ENCODE measurements at places on chromosomes 5 and 9.

DNA sequence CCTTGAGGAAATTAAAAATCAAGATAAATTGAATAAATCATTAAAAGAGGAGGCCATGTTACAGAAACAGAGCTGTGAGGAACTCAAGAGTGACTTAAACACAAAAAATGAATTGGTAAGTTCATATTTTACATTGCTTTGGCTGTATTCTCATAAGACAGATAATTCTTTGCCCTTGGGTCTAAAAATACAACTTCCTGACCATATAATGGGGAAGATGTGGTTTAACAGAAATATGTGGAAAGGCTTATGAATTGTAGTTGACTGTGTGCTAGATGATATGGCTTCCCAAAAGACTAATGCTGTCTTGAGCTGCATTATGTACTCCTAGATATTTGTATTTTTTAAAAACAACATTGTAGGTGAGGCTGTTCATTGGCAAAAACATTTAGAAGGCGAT, 33.1 kb downstream of the CNTRL start:
- DNase-seq: no peak

GRCh38 chr5:135438636-135439221, 8.4 kb downstream of the DCANP1 start:
- no peak for DNase-seq

DNA sequence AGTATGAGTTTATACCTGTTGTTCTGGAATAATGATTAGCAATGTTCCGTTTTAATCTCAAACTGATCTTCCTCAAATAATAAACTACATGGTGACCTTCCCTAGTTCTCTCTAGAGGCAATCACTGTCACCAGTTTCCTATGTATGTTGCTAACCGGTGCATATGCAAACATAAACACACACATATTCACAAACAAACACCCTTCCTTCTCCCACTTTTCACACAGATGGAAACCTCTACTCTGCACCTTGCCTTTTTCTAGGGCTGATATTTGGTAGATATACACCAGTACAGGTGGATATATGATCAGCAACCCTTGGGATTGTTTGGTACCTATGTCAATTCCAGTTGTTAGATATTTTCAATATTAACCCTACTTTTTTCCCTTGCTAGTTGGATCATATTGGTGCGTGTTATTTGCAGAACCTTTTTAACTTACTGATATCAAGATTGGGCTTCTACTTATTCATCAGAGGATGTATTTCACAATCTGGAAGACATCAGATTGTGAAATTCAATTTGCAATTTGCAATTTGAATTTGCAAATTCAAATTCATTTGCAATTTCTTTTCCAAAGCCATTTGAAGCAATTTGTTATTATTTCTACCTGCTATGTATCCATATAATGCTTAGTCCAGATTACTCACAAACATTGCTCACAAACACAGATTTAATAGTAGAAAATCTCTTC, 12.6 kb downstream of the FYB1 start:
- no peak for DNase-seq

GRCh38 chr5:32029261-32029660, 144.9 kb downstream of the GOLPH3 start:
- DNase-seq: no peak

- no peak for DNase-seq
Observed at GRCh38 chr9:27165068-27165467, 56.0 kb downstream of the TEK start.

DNA sequence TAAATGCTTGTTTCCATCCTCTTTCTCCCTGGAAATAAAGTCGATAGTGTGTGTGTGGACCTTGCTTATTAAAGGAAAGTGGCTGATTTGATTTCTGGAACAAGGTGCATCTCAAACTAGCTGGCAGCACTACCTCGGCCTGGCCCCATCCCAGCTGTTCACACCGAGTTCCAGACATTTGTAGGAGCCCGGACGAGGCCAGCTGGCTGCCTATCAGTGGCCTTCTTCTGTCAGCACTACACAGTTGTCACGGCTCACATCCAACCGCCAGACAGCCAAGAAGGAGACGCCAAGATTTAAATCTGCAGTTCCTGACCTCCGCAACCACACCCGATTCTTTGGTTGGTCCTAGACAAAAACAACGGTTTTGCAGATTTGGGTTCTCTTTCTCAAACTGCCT, 63.6 kb downstream of the PALM2AKAP2 start:
- DNase-seq: no peak

- no peak for DNase-seq
Observed at GRCh38 chr5:109250080-109250479, 159.7 kb downstream of the PJA2 start.

DNA sequence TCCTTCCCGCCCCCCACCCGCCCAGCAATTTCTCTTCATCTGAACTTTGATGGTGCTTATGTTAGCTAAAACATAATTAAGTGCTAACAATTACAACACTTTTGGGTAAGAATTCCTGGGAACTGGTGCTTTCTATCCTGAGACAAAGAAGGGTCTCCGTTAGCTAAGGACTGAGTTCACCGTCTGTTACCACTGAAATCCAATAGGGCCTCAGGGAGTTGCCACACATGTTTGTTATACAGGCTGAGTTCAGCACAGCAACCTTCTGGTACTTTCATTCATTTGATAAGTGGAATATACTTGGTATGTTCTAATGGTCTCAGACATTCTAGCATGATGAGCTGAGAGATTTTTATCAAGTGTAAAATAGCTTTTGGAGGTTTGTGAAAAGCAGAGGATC, 437.9 kb downstream of the EFNA5 start:
- DNase-seq: no peak
